ELF-1 (cell line): ENCODE measurements at places on chromosomes 1 and 21.
A peak's percentile ranks its signal among the peaks of the same experiment; 100 is the strongest.

- DNase-seq, result peak; percentile 50
These were observed 21.1 kb downstream of the PAX7 start for GRCh38 chr1:18651713-18652112.

DNA sequence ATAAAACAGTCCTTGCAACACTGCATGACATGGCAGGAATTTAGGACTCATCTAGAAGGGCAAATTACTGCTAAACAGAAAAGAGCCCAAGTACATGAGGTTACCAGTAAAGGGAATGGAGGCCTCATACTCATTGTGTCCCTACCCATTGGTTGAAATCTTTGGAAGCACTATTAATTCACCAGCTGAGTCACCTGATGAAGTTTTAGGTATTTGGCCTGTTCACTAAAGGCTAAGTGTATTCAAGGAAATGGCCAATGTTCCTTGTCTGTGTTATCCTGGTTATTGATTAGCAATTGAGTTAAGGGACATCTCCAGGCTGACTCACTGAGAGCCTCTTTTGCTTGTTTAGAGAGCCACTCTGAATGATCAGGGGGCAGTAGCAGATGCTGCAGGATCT lies 188.4 kb downstream of the ZZZ3 start:
- DNase-seq, result no peak

DNA sequence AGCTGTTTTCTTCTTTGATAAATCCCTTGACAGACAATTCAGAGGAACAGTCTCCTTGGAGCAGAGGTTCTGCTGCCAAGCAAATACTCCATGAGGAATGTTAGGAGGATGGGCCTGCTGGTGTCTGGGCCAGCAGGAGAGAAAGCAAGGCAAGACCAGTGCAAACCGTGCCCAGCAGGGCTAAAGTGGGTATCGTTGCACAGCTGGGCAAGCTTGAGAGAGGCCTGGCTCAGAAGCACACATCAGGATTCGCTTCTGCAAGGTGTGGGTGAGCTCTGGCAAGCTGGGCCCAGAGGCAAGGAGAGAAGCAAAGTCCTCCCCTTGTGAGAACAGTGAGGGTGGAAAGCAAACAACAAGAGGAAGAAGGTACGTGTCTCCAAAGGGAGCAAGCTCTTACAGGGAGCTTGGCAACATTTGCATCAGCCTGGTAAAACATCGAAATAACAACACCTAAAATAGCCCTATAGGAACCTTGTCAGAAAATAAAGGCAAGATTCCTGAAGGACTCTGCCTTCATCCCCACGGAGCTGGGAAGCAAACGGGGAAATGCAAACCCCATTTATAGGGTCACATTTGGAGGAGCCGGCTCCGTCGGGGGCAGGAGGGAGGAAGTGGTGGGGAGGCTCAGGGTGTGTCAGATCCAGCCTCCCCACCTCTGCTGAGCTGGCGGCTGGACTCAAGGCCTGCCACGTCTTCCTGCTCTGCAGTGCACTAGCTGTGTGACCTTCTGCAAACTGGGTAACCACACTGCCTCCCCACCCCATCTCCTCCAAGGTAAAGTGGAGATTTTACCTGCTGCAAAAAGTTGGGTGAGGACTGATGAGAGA lies 62.3 kb upstream of the HIVEP3 start:
- no peak for DNase-seq

DNA sequence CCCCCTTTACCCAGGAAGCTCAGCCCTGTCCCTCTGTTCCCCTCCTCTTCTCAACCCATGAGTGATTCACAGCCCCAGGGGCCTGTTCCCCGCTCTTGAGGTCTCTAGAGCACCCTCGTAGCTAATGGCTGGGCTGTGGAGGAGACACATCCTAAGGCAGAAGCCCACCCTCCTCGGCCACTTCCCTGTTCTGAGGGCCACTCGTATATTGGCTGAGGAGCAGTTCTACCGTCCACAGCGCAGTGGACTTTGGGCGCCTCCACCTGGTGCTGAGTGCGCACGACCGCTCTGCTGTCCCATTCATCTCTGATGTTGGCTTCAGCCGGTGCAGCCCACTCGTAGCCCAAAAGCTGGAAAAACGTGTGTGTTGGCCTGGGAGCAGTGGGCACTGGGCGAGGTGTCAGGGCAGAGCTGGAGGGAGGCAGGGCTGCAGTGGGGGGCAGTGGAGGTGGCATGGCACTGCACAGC lies 24.5 kb upstream of the PKP1 start:
- no peak for DNase-seq

DNA sequence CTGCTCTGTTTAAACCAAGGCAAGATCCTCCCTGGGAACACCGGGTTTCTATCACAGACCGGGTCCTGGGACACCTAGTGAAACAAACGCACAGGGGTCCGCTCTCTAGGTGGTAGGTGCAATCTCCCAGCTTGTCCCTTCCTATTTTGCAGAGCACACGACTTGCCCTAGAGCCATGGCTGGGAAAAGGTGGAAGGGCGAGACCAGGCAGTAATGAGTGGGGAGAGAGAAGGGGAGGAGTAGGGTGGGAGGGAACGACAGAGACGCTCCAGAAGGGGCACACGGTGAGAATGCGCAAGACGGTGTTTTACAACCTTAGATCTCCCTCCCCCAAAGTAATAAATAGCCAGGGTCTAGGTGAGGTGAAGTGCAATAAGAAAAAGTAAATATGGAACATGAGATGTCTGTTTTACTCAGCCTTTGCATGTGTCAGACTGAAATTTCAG lies 9.3 kb upstream of the ARHGAP29 start:
- DNase-seq, result peak; percentile 25

- DNase-seq, result peak; percentile 30
These were observed 20.6 kb upstream of the SH3D21 start for GRCh38 chr1:36285443-36286101.

- no peak for DNase-seq
These were observed 2.7 kb upstream of the SDHB start for GRCh38 chr1:17056551-17056950.

- DNase-seq, result peak; percentile 74
These were observed 1.2 kb downstream of the SMIM1 start for GRCh38 chr1:3773572-3774275.

DNA sequence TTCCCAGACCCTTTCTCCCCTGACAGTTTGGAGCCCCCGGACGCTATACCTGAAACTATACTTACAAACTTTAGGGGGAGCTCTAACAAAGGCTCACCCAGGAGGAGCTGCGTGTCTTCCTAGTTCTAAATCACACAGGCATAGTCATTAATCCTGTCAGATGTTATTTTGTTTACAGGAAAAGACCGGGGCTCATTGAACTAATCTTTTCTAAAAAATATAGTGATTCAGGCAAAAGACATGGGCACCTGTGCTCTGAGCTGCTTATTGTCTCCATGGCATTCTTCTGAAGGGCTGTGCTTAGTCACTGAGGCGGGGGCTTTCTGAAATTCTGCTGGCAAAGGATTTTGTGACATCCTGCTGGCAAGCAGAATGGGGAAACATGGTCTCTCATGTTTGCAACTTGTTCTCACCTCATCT lies 1577.0 kb downstream of the NCAM2 start:
- peak; percentile 29 for DNase-seq

DNA sequence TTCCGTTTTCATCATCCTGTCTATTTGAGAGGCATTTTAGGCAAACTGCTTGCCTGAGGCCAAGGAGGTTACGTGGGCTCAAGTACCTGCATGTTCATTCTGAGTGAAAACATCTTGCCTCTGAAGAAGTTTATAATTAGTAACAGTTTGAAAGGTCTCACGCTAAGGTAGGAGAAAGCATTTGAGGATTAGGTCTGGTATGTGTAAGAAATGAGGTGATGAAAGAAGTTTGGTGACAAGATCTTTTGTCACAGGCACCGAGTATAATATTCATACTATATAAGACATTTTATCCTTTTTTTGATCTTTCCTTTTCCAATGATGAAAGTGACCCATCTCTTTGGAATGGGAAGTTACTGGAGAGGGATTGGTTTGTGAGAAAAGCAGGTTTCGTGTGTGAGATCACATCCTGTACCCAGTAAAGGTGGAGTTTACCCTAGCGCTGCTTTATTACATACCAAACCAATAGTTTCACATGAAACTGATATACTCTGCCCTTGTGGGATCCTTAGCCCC lies 98.7 kb upstream of the PDC start:
- DNase-seq, result no peak

GRCh38 chr1:203052601-203053000 lies 26.3 kb downstream of the PPFIA4 start:
- no peak for DNase-seq

DNA sequence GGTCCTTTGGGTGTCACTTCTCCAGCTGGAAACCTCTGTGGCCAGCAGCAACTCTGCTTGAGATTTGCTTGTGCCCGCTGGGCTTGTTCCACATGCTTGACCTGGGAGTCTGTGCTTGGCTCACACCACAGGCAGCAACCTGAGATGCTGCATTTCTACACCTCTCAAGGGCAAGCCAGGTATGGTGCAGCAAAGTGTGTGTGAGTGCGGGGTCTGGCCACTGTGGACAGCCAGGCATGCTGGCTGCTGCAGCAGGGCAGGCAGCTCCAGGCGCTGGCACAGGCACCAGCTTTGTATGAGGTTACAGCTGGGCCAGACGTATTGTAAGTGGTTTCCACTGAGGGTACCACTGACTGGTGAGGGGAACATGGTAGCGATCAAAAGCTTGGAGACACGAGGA lies 242.0 kb downstream of the PTGER3 start:
- no peak for DNase-seq

- DNase-seq, result no peak
These were observed 58.0 kb downstream of the BEND5 start for GRCh38 chr1:48718705-48719104.

- DNase-seq, result no peak
These were observed 18.7 kb downstream of the DUSP10 start for GRCh38 chr1:221723018-221723847.
